Naive B cell (primary cell): ENCODE measurements at places on chromosomes 1 and 21.

- H3K4me1 ChIP-seq, result no peaks in the 10 kb centered on the region
- peaks cover 10% of the 10 kb centered on the region for H3K27me3 ChIP-seq
Observed at GRCh38 chr1:222099746-222100145, 357.9 kb upstream of the DUSP10 start.

- no peaks in the 10 kb centered on the region for H3K27me3 ChIP-seq
- no peak for DNase-seq
- no peaks in the 10 kb centered on the region for H3K36me3 ChIP-seq
- peaks cover 9% of the 10 kb centered on the region for H3K4me1 ChIP-seq
Observed at GRCh38 chr1:8171751-8172464, 145.8 kb upstream of the ERRFI1 start.

DNA sequence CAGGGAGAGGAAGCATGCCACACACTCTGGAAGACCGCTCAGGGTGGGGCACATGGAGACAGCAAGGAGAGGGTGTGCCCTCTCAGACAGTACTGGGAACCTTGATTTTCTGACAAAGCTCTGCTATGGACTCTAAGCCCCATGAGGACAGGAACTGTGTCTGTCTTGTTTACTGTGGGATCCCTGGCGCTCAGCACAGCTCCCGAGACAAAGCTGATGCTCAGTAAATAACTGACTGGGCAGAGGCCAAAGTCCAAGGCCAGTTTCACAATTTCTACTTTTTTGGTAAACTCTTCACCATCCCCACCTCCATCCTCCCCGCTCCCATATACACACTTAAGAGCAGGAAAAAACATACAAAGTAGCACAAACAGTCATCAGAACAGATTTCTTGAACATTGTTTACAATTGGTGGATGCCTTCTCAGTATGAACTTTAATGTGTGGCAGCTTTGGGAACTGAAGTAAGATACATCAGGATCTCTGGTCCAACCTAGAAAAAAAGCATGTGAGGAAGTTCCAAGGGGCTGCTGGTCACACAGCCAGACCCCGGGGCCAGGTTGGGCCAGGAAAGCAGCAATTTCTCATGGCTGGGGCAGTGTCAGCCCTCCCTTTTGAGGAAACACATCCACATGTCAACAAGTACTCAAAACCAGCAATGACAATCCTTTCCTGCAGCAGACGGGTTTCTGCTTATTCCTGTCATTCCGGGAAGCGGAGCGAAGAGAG lies 5.6 kb upstream of the AHCYL1 start:
- H3K27me3 ChIP-seq, result peaks cover 32% of the 10 kb centered on the region
- no peak overlapping the region for H3K4me3 ChIP-seq
- H3K36me3 ChIP-seq, result no peaks in the 10 kb centered on the region

DNA sequence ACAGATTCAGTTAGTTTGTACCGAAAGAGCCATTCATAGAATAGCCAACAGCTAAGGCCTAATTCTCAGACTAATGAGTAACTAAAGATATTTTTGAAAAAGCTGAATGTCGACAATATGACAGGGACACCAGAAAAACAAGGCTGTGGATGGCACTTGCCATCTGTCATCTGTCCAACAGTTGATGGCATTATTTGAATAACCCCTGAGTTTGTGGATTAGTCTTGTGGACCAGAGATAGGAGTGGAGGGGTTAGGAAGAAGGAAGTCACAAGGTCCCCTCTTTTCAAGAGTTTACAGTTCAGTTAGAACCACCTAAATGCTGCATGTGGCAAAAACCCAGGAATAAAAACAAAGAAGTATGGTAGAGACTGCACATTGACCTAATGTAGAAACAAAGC lies 356.5 kb upstream of the DUSP10 start:
- no peaks in the 10 kb centered on the region for H3K4me1 ChIP-seq
- no peak overlapping the region for H3K27ac ChIP-seq
- H3K27me3 ChIP-seq, result peaks cover 6% of the 10 kb centered on the region
- no peak for DNase-seq
- H3K36me3 ChIP-seq, result no peaks in the 10 kb centered on the region

DNA sequence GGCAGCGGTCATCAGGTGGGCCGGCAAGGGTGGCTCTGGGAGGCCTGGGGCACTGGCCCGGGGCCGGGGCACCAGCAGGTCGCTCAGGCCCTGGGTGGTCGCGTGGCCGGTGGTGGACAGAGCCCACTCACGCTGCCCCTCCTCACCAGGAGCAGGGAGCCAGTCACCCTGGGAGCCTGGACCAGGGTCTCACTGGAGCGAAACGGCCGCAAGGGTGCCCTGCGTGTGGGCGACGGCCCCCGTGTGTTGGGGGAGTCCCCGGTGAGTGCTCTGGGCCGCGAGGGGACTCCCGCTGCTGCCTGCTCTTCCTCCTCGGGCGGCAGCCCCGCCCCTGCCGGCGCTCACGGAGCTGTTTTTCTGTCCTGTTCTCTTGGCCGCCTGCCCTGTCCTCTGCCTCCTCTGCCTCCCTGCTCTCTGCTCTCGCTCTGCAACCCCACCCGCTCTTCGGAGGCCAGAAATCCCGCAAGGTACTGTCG lies 23.5 kb downstream of the RNF223 start:
- no peak overlapping the region for H3K27ac ChIP-seq
- no peaks in the 10 kb centered on the region for H3K4me1 ChIP-seq
- no peak overlapping the region for H3K4me3 ChIP-seq
- no peak for DNase-seq
- H3K27me3 ChIP-seq, result no peaks in the 10 kb centered on the region
- no peaks in the 10 kb centered on the region for H3K36me3 ChIP-seq

DNA sequence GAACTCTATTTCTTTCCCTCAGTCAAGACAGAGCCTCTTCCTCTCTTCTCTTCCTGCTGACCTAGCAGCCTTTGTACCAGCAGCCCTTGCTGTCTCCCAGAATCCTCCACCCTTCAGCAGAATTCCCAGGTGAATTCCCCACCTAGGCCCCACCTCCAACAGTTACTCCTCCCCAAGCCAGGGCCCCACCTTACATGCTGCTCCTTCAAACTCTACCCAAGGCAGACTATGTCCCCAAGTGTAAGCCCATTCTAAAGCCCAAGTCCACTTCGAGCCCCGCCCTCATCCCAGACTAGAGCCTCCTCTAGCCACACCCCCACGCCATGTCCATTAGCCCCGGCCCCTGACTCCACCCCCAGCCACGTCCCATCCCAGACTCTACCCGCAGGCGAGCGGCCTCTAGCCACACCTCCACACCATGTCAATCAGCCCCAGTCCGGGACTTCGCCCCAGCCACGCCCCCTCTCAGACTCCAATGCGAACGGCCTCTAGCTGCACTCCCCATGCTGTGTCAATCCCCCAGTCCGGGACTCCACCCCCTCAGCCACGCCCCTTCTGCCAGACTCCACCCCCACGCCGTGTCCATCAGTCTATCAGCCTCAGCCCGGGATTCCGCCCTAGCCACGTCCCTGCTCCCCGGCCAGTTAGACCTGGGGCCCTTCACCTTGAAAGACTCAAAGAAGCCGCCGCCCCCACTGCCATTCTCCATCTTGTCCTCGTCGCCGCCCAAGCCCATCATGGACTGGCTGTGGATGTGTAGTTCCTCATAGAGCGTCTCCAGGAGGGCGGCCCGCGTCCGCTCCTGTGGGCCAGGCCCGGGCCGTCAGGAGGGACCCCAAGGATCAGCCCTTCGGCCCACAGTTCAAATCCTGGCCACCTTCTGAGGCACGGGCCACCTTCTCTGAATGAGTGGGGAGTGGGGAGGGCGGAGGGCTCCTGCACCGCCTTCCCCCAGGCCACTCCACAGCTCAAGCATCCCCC lies 61.3 kb downstream of the RAP1GAP start:
- no peak overlapping the region for H3K27ac ChIP-seq
- H3K4me1 ChIP-seq, result peaks cover 12% of the 10 kb centered on the region
- H3K36me3 ChIP-seq, result peaks cover 4% of the 10 kb centered on the region
- H3K4me3 ChIP-seq, result no peak overlapping the region
- DNase-seq, result no peak
- H3K27me3 ChIP-seq, result peaks cover 42% of the 10 kb centered on the region
